SW 1271 (cell line): ENCODE measurements at places on chromosomes 7 and 10.

- DNase-seq: no peak
Measured at GRCh38 chr10:43968076-43968475, 319.4 kb upstream of the ZNF32 start.

GRCh38 chr10:75477680-75478079, 46.3 kb downstream of the LRMDA start:
- no peak for DNase-seq

- no peak for DNase-seq
Measured at GRCh38 chr10:78820007-78820362, 248.8 kb upstream of the ZMIZ1 start.

GRCh38 chr7:44136731-44137130, 4.4 kb downstream of the MYL7 start:
- no peak for DNase-seq

GRCh38 chr10:8133146-8133545, 78.7 kb downstream of the GATA3 start:
- DNase-seq: no peak

GRCh38 chr10:100038561-100039071, 28.9 kb upstream of the DNMBP start:
- no peak for DNase-seq
